ENCODE measurements at places on chromosomes 3 and 15.

GRCh38 chr3:70712449-70713082, 400.1 kb upstream of the MDFIC2 start:
- no peak for DNase-seq

GRCh38 chr3:4406746-4407568, 60.1 kb downstream of the SUMF1 start:
- no peak for DNase-seq

DNA sequence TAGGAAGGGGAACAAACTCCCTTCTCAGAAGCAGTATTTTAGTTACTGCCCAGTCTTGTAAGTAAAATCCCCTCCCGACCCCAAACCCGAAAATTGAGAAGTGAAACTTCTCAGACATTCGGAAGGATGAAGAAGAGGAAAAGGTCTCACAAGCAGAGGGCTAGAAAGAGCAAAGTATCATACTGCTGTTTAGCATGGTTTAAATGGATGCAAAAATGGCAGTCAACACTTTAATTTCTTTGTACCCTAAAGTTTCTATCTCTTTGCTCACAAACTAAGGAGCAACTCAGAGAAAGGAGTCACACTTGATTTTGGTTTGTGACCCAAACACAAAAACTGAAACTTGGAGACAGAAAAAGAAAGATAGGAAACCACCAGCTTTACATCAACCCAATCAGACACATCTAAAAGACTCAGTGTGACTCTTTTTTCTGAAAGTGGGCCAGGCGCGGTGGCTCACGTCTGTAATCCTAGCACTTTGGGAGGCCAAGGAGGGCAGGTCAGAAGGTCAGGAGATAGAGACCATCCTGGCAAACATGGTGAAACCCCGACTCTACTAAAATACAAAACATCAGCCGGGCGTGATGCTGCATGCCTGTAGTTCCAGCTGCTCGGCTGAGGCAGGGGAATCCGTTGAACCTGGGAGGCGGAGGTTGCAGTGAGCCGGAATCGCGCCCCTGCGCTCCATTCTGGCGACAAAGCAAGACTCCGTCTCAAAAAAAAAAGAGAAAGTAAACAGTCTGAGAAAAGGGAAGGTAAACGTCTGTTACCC, 63.2 kb upstream of the ATP11B start:
- DNase-seq, result no peak

DNA sequence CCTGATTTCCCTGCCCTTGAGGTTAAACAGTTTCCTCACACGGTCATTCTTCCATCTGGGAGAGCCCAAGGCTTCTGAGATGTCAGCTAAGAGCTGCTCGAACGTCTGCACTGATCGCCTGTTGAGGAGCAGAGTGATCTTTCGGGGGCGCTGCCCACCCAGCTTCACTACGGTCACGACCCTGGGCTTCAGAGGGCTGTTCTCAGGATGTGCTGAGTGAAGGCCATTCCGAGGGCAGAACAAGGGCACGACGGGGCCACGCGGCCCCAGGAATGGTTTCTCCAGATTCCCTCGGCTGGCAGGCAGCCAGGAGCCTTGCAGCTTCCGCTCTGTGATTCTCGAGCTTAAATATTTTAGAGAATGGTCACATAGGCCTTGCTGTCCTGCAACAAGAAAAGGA, 25.7 kb downstream of the DCLK3 start:
- no peak for DNase-seq

DNA sequence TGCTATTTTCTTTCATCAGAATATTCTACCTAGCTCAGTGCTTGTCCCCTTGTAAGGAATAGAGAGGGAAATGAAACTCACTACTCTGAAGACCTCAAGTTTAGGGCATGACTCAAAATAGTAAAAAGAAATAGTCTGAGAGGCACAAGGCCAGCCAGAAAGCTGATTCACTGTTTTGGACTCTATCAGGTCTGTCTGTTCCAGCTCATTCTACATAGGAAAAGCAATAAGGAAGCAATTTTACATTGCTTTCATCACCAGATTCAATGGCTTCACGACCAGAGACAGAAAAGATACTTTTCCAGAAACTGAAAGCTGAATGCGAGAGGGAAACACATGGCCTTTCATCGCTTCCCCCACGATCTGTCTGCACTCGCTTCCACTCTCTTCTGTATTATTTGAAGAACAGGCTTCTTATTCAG, 276.0 kb downstream of the GBE1 start:
- no peak for DNase-seq

GRCh38 chr3:32319607-32320006, 72.0 kb upstream of the CMTM7 start:
- no peak for DNase-seq

- DNase-seq, result no peak
Observed at GRCh38 chr3:38047896-38048295, 8.9 kb downstream of the DLEC1 start.

DNA sequence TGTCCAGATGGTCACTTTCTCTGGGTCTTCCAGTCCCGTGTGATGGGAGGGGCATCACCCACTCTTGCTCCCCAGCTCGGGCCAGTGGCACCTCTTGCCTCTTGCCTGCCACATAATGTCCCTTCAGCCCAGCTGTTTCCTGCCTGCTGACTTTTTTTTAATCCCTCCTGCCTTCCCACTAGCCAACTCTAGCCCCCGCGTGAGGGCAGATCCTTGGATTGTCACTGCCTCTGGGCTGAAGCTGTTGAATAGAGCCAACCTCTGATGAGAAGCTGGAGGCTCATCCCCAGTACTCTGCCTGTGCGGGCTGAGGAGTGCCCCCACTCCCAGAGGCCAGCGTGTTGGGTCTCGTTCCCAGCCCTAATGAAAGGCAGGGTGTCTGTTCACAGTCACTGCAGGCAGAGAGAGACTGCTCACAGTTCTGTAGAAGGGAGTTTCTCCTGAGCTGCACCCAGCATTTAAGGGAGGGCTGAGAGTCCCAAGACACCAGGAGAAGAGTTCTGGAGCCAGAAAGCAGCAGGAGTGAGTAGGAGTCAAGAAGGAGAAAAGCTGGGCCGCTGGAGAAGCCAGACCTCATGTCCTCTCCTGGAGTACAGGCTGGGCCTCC, 30.1 kb upstream of the TIMP4 start:
- DNase-seq, result no peak

GRCh38 chr3:87595798-87596197, 319.4 kb upstream of the POU1F1 start:
- no peak for DNase-seq

- no peak for DNase-seq
Observed at GRCh38 chr3:87895983-87896382, 162.8 kb downstream of the CGGBP1 start.

GRCh38 chr3:158808697-158809096, 6.8 kb downstream of the MFSD1 start:
- DNase-seq, result no peak

GRCh38 chr3:17340693-17341092, 401.7 kb downstream of the TBC1D5 start:
- DNase-seq, result no peak

DNA sequence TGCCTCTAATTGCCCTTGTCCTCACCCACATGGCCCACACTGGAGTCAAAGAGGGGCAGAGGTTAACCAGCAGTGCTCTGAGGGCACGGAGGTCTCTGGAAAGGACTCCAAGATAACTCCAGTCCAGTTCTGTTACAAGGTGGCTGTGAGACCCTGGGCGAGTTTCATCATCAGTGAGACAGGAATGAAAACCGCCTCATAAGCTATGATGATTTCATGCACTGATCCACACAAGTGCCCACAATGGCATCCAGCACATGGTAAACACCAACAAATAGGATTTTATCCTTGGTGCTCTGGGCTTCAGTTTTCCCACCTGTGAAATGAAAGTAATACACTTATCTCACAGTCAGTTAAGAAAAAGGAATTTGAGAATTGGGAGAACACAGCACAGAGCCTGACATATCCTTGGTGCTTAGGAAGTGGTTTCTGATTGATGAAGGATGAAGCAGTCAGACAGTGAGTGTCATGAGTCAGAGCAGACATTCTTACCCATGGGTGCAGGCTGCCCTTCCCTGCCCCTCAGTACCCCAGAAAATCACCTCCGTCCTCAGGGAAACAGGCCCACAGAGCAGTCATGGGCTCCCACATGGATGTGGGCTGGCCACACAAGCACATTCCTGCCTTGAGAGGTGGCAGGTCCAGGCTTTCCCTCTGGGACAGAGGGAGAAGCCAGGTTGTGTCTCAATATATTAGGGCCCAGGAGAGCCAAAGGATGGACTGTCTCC, 48.4 kb downstream of the DAPK2 start:
- no peak for DNase-seq

- peak; percentile 63 for DNase-seq
Observed at GRCh38 chr15:67456677-67457529, 64.0 kb upstream of the C15orf61 start.

GRCh38 chr3:172856795-172857742, 106.5 kb downstream of the ECT2 start:
- DNase-seq, result no peak

DNA sequence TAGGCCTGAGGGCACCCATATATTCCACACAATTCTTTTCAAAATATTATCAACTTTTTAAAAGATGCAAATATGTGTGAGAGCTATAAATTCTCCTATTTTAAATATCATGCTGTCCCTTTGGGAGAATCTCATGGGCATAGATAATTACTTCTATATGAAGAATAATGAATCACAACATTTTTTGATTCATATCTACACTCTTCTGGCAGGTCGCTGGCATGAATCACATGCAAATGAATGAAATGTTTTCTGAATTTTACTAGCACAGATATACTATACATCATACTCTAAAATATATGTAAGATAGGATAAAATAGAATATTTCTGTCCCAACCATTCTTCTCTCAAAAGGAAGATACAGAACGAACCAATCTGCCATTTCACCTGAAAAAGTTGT, 277.7 kb upstream of the KCNH8 start:
- DNase-seq, result no peak

DNA sequence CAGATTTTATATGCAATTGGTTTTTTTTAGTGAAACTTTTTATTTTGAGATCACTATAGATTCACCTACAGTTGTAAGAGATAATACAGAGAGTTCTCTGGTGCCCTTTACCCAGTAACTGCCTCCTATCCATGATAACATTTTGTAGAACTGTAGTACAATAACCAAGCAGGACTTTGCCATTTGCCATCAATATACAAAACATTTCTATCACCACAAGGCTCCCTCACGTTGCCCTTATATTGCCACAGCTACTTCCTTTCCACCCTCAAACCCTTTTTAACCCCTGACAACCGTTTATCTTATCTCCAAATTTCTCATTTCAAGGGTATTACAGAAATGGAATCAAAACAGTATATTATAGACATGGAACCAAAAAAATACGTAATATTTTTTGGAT, 130.7 kb upstream of the GOLGA6L4 start:
- DNase-seq, result no peak

- DNase-seq, result no peak
Observed at GRCh38 chr15:74253211-74253921, 17.2 kb downstream of the CCDC33 start.

- DNase-seq, result no peak
Observed at GRCh38 chr3:106458952-106459351, 590.1 kb upstream of the CBLB start.

DNA sequence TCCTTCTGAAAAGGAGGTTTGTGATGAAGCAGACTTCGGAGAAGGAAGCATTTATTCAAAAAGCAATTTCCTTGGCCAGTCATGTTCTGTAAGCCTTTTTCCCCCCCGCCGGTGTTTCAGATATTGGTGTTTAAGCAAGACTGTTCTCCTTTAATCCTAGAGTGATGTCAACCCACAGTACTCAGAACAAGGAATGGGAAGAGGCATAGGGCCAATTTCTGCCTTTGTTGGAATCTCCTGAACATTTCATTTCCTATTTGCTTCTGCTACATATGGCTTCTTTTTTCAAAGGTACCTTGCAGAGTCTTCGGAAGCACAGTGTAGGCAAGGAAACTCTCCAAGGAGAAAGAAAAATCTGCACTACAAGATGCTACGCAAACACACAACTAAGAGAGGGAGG, 713.1 kb upstream of the CFAP20DC start:
- DNase-seq, result no peak

GRCh38 chr15:95284933-95285421, 1045.5 kb upstream of the NR2F2 start:
- no peak for DNase-seq

- DNase-seq, result no peak
Observed at GRCh38 chr15:32707436-32707835, 10.4 kb upstream of the GREM1 start.

DNA sequence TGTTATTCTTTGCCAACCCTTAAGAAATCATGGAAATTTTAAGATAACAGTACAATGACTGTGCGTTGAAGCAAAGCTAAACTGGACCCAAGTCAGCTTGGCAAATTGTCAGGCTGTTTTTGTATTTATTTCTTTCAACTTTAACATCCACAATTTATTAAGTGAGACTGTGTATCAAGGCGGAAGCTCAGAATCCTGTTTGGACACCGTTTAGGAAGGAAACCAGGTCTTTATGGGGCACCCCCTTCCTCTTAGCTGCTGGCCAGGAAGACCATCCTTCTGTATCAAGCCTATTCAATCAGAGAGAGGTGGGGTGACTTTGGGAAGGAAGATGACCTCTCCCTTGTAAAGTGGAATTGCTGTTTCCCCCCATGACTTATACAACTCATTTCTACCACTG, 166.0 kb downstream of the MCTP2 start:
- DNase-seq, result no peak

DNA sequence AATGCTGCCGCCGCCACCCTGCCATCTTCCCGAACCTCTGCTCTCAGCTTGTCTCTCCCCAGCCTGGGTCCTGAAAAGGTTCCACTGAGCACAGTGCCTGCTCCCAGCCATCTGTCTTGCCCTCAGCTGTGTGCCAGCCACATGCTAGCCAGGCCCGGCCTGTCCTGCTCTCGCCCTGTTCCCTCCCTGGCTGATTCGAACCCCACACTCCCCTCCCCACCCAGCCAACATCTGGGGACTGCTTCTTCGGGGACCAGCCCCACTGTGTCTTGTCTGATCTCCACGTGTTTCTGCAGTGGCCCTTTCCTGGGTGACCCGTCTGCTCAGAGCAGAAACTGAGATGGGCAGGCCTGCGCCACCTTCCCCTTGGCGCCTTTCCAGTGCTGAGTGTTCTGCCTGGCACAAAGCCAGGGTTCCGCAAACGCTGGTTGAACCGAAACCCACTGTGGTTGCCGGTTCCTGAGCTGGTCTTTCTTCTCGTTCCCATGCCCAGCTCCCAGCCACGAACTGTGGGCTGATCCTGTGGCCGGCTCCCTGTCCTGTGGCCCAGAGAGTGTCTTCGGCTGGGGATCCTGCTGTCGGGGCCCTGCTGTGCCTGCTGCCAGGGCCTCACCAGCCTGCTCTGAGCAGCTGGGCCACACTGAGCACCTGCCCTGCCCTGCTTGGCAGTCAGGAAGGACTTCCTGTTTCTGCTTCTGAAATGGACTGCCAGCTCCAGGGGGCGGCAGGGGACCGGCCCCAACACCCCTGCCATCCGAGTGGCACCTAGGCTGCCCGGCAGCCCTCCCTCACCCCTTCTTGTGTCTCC, 62.7 kb upstream of the KLF13 start:
- DNase-seq, result no peak

DNA sequence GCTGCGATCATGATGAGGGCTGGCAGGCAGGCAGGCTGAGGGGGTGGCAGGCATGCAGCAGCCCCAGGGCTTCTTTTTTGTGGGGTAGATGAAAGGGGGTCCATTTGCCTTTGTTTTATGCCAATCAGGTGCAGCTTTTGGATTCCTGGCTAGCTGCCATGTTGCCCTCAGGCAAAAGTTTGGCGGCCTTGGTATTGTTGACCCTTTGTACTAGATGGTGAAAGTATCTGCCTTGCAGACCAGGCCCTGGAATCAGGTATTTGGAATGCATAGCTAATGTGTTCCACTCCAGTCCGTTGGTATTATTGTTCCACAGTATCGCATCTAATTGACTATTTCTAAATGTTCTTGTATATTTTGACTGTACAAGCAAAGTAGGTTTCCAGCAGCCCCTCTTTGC, 35.0 kb downstream of the EEFSEC start:
- no peak for DNase-seq
